Progenitor cell of endocrine pancreas (in vitro differentiated cells): ENCODE measurements at places on chromosomes 16 and 17.

DNA sequence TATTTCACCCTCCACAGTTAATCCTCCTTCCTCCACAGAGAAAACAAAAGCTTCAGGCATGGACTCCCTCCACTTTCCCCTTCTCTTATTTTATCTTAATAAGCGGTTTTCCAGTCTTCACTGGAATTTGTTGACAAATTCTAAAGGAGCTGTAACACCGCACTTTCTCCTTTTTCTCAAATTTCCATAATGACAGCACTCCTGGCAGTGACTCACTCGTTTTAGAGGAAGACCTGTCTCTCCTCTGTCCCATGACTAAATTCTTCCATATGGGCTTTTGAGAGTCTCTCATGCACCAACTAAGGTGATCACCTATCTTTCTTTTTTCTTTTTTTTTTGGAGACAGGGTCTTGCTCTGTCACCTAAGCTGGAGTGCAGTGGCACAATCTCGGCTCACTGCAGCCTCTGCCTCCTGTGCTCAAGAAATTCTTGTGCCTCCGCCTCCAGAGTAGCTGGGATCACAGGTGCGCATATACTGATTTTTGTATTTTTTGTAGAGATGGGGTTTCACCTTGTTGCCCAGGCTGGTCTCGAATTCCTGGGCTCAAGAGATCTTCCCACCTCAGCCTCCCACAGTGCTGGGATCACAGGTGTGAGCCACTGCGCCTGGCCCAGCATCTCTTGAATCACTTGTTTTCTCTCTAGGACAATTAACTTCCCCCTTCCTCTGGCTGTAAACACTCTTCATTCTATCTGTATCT is 7.7 kb downstream of the ITGAM start:
- DNase-seq = no peak

- DNase-seq = no peak
Measured at GRCh38 chr17:42608305-42609181, 631 bp downstream of the RETREG3 start.

GRCh38 chr17:72022328-72023275 is 98.2 kb upstream of the SOX9 start:
- DNase-seq = no peak

DNA sequence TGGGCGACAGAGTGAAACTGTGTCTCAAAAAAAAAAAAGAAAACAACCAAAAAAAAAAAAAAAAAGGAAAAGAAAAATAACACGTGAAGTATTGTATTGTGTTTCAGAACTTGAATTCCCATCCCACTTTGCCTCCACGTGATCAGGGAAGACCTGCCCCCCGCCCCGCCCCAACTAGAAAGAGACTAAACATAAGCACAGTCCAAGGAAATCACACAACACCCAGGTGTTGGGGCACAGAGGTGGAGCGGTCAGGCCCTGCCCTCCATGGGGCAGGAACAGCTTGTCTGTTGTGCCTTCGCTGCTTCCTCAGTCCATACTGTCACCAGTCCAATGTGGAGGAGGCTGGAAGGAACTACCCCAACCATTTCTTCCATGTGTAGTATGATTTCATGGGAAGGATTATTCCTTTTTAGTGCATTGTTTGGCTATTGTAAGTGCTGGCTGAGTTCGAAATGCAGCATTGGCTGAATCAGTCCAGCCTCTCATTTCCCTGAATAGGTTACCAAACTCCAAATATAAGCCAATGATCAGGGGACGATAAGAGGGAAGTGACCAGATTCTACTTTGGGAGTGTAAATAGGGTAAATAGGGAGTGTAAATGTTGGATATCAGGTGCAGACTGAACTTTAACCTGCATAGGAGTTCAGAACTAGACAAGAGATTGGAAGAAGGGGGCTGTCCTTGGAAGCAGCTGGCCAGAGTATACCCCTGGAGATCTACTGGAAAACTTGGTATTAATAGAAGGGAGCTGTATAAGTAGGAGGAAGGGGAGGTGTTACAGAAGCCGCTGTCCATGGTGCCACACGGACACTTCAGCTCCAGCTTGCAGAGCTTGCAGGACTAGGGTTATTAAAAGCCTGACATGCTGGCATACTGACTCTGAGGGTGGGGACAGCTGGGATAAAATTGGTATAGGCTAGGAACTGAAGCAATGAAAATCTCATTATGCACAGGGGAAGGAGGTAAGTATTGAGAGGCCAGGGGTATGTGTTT is 50.7 kb downstream of the TANGO6 start:
- peak; percentile 41 for DNase-seq

DNA sequence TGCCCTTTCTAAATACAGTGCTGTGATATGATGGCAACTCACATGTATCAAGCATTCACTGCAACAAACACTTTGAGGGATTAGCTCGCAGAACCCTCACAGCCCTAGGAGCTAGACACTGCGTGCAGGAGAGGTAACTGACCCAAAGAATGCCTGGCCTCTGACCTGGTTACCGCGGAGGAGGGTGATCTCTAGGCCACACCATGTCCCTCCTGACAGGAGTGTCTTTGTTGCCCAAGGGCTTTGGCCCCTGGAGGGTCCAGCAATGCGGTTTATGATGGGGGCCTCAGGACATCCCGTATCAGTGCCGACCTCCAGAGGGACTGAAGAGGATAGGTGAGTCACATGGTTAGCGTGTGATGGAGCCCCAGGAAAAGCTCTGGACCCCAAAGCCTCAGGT is 130.6 kb downstream of the MGAT5B start:
- DNase-seq = no peak

DNA sequence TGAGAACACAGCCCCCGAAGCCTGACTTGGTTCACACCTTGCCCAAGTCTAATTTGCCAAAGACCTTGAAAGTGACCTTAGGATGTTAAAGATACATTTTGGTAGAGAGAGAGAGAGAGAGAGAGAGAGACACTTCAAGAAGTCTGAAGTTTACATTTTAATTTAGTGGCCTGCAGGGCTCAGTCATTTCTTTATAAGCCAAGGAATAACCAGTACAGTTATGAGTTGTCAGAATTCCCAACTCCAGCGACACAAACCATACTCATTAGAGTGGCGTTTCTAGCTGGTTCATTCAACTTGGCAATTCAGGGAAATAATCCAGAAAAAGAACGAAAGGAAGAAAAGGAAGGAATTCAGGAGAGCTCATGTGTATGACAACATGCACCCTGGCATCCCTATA is 204.1 kb downstream of the CCDC182 start:
- no peak for DNase-seq

- no peak for DNase-seq
Measured at GRCh38 chr16:86384263-86384649, 126.1 kb upstream of the FOXF1 start.

GRCh38 chr17:77161953-77162352 is 21.2 kb downstream of the SEC14L1 start:
- DNase-seq = no peak

GRCh38 chr17:42009170-42009569 is 8.1 kb downstream of the DNAJC7 start:
- no peak for DNase-seq

GRCh38 chr16:50040018-50040417 is 15.0 kb downstream of the CNEP1R1 start:
- DNase-seq = no peak

DNA sequence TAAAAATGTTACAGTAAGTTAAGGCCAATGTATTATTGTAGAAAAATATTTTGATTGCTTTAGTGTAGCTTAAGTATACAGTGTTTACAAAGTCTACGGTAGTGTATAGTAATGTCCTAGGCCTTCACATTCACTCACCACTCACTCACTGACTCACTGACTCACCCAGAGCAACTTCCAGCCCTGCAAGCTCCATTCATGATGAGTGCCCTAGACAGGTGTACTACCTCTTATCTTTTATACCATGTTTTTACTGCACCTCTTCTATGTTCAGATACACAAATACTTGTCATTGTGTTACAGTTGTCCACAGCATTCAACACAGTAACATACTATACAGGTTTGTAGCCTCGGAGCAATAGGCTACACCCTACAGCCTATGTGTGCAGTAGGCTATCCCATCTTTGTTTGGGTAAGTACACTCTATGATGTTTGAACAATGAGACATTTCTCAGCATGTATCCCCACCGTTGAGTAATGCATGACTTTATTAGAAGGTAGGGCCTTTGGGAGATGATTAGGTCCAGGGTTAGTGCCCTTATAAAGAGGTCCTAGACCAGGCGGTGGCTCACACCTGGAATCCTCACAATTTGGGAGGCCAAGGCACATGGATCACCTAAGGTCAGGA is 117.8 kb downstream of the SLC39A11 start:
- DNase-seq = no peak

DNA sequence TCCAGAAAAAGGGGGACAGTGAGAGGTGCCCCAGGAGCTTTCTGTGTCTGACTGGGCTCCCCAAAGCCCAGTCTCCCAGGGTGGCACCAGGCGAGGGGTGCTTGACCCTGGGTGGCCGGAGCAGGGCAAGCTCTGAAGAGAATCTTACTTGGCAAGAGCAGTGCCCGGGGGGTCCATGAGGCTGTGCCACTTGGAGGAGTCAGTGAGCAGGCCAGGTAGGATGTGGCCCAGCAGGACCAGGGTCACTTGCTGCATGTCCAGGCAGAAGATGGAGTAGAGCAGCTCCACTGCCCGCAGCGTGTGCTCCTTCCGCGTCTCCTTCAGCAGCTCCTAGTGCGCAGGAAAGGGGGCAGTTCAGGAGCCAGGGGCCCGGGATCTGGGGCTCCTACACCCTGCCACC is 7.3 kb downstream of the CSF3 start:
- DNase-seq = no peak

DNA sequence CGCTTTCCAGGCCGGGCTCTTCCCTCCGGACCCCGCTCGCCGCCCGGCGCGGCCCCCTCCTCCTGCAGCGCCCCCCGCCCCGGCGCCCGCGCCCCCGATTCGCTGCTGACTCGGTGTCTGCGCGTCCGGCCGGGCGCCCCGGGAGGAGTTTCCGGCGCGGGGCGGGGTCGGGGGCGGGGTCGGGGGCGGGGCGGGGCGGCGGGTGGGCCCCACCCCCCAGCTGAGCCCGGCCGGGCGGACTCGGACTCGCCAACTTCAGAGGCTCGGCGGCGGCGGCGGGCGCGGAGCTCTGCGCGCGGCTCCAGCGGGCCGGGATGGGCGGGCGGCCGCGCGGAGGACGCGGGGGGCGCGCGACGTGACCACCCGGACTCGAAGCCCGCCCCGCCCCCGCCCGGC is at the start of gene METRNL:
TSS of gene METRNL (plus strand) at position 258 of the 396 bp plus-strand sequence. CDS start 207 bp downstream, outside the sequence.
- peak; percentile 58 for DNase-seq

DNA sequence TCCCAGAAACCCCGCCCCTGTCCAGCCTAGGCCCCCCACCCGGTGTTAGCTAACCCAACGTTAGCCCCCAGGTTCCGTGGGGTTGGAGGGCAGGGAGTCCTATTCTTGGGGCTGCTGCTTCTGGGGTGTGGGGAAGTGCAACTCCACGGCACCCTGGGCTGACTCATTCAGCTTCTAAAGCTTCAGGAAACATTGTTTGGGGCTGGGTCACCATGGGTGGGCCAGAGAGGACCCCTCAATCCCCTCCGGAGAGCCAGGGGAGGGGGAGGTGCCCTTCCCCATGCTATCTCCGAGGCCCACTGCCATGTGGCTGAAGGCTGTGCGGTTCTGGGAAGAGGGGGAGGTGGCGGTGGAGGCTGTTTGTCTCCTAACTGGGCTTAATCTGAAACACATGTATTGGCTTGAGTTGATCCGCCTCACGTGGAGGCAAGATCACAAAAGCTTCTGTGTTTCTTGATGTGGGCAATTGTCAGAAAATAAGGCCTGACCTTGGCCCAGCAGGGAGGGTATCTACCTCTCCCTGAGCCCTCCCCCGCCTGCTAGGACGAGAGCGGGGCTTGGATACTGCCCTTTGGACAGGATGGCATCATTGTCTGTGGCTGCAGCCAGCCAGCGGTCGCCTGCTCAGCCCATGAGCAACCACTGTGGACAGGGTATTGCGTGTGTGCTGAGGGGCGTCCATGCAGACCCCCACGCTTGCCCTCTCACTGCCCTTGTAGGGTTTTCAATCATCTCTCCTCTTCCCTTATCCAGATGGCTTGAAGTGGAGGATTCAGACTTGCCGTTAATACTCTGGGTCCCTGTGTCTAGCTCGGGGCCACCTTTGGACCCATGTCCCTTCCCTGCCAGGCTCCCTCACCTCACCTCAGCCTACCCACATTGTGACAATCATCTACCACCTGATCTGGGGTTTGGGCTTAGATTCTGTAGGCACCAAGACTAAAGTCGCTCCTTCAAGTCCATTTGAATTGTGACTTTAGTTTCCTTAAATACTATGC is 1.3 kb downstream of the SERPINF1 start:
- no peak for DNase-seq

DNA sequence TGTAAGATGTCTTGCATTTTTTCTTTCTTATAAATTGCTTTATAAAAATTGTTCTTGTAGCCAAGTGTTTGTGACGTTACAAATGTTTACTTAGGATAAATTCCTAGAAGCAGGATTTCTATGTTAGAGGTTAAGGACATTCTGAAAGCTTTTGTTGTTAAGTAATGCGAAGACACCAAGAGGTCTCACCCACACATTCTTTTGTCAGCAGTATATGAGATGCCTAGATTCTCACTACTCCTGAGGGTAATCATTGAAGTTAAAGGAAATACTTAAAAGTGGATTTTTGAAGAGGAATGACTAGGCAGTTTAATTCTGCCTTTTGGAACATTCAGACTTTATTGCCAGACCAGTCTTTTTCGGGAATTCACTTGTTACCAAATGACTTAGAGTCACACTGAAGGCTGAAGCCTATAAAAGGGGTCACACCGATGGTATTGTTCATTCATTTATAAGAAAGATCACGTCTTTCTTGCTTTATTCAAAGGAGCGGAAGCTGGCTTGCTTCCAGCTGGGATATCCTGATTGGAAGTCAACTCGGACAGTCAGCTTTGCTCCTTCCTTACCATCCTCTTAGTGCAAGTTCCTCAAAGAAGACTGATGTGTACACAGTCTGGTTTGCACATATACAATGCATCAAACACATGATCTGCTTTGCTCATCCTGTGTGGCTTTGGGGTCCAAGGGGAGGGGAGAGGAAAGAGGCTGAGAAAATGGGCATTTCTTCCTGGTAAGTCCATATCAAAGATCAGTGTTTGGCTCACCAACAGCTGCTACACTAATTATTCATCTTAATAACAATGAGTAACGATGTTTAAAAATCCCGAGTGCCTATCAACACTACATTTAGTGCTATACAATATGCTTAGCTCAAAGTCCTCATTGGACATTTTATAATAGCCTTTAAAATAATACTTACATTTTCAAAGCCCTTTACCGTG is 160.0 kb downstream of the MAP2K6 start:
- DNase-seq = no peak

DNA sequence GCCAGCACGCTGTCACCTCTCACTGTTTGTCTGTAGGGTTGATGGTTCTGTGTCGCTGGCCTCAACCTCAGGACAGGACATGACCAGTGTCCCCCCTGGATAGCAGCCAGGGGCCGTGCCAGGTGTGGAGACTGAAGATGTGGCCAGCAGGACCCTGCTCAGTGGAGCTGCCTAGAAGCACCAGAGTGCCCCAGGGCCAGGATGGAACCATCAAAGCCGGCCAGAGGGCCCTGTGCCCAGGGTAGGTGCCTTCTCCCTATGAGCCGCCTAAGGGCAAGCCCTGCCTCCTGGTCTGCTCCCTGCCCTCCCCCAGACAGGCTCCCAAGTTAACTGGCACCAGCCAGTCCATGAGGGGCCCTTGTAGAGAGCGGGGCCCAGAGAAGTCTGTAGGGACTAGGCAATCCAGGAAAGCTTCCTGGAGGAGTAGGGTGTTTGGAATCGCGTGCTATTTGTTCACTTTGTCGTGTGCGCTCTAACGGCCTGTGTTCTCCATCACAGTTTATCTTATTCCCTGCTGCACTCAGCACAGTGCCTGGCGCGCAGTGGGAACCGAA is 546 bp upstream of the NDUFB10 start:
- DNase-seq = no peak
